Calu3 (cell line): ENCODE measurements at places on chromosomes 3 and 15.

DNA sequence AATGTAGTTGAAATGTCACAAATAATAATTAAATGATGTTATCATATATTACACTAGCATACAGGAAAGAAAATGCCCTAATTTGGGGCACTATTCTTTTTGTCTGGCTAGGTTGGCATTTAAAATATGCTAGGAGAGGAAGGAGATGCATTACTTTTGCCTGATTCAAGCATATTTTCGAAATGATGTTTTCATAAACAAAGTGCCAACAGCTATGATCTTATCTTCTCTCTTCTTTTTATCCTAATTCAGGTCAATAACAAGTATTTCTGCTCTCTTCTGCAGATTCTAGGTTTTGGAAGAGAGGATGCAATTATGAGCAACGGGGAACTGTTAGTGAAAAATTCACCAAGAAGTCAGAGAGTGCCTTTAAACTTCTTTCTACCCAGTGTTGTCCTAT is 55.8 kb upstream of the NR2F2 start:
- no peak for DNase-seq

- DNase-seq, result no peak
Measured at GRCh38 chr3:167691366-167691765, 37.6 kb upstream of the WDR49 start.

DNA sequence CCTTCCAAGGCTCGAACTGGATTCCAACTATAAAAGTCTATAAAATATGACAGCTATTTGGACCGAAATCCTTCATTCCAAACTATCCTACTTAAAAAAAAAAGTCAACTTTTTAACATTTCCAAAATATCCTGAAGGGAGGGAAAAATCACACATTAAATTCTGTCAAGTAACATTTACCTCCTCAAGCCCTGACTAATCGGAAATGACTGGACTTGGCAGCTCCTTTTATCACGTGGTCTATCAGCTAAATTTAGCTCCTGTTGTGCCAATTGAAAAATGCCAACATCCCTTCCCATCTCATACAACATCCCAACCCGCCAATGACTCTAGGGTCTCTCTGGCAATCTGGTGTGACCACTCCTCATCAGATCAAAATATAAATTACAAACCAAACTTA is 297.9 kb downstream of the FHIT start:
- DNase-seq, result no peak

GRCh38 chr3:178313716-178314115 is 222.5 kb upstream of the KCNMB2 start:
- no peak for DNase-seq

DNA sequence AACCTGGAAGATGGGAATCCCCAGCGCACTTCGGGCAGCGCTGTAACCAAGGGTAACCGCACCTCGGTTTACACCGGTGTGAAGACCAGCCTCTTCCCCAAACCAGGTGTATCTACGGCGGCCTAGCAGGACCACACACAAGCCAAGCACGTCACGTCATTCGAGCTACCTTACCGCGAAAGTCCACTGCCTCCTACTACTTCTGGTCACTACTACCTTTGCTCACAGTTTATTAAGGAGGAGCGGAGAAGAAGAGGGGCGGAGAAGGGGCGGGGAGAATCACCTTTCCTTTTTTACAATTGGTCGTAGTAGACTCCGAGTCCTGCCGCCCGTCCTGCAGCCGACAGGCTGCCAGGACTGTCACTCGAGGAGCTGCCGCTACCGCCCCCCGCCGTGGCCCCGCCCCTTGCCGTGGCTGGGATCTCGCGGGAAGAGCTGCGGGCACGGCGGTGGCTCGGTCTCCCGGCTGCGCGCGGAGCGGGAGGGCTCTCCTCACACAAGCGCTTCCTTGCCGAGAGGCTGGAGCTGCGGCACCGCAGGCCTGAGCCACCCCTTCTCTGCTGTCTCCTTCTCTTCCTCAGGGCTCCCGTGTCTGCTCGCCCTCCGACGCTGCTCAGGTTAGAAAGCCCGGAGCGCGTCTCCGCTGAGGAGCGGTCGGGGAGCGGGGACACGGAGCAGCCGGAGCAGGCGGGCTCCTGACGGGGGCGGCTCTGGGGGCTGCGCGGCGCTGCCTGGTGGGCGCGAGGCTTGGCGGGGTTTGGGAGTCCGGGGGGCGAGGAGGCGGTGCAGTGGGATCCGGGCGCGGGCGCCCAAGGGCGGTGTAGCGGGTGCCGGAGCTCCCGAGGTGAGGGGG is at the start of gene GLCE:
TSS of gene GLCE (plus strand) at position 495 of the 853 bp plus-strand sequence. CDS start 95,172 bp downstream, outside the sequence.
- peak; percentile 99 for DNase-seq

- no peak for DNase-seq
Measured at GRCh38 chr3:117499189-117499870, 789.8 kb downstream of the TUSC7 start.

GRCh38 chr3:185490241-185490640 is 8.6 kb downstream of the TMEM41A start:
- no peak for DNase-seq

DNA sequence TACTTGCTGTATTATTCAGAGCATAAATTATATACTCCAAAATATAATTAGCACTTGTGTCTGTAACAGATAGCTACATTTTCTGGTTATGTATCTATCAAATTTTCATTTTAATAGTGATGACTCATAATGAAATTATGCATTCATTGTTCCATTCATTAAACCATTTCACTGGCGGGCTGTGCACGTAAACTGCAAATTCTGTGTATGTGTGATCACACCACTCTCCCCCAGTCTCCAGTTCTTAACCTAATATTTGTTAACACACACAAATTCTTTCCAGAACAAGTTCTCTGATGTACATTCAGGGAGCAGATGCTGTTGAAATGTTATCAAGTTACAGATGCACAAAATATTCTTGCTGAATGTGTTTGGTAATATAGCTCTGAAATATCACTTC is 3.8 kb upstream of the KCNMB2 start:
- no peak for DNase-seq

DNA sequence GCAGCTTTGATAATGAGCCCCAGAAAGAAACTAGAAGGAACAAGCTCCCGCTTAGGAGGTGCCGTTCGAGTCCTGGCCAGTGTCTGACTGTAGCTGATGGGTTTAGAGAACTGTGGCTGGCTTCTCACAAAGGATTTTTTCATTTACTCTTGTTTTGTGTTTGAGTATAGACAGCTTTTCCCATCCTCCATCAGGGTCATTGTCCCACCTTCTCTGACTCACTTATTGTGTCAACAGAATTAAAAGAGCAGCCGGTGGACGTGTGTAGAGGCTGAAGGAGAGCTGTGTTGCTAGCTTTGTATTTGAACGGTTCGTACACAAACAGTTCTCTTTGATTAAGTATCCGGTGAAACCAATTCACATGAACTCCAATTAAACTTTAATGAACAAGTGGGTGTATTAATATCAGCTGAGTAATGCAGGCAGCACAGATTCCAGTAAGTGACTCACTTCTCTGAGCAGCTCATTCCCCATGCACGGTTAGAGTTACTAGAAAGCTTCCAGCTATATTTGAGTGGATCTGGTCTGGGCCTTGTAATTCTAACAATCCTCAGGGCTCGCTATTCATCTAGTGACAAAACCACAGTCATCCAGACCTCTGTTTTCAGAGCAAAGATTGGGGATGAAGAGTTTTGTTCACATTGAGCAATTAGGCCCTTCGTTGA is 141.0 kb downstream of the LPP start:
- DNase-seq, result peak; percentile 82

DNA sequence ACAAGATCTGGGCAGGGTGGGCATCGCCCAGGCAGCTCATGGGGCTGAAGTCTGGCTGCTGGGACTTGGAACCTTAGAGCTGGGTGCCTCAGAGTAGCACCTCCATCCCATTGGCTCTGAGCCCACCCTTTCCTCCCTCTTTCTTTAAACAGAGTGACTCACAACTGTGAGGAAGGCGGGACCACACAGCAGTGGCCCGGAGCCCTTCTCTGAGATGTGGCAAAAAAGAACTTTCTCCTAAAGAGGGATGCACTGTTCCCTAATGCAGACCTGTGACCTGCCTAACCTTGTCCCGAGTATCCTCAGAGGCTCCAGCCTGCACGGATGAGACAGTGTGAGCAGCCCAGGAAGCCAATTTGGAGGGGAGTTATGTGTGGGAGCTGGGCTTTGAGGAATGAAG is 23.6 kb downstream of the PRR20G start:
- DNase-seq, result peak; percentile 30

GRCh38 chr3:138748190-138748589 is 86.5 kb downstream of the PIK3CB start:
- DNase-seq, result no peak

DNA sequence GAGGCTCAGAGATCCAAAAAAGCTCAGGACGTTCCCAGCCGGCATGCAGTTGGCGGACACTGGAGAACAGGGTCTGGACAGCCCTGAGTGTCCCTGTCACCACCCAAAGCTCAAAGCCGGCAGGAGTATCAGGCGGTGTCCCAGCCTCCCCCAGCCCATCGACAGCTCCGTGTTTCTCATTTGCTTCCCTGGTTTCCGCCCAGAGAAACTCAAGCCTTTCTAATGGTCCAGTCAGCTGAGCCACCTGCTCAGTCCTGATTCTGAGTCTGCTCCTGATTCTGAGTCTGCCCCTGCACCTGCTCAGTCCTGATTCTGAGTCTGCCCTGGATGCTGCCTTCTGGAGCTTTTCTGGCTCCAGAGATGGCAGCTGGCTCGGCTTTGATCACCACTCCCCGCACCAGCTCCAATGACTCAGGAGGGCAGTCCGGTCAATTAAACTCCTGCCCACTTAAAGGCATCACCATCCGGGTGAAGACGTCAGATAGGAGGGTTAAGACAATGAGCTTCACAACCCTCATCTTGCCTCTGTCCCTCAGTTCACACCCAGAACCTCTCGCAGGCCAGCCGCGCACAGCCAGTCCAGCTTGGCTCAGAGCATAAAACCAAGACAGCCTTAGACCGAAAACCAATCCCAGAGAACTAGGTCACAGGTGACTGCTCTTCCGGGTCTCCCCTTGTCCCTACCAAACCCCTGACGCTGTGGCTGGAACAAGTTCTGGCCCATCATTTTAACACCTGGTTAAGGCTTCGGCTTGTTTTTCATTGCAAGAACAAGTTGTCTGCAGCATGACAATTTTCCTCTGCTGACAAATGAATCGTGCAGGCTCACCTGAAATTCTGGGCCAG is 6.8 kb downstream of the PCSK6 start:
- DNase-seq, result no peak

GRCh38 chr3:13492048-13492447 is 11.9 kb downstream of the HDAC11 start:
- DNase-seq, result no peak

DNA sequence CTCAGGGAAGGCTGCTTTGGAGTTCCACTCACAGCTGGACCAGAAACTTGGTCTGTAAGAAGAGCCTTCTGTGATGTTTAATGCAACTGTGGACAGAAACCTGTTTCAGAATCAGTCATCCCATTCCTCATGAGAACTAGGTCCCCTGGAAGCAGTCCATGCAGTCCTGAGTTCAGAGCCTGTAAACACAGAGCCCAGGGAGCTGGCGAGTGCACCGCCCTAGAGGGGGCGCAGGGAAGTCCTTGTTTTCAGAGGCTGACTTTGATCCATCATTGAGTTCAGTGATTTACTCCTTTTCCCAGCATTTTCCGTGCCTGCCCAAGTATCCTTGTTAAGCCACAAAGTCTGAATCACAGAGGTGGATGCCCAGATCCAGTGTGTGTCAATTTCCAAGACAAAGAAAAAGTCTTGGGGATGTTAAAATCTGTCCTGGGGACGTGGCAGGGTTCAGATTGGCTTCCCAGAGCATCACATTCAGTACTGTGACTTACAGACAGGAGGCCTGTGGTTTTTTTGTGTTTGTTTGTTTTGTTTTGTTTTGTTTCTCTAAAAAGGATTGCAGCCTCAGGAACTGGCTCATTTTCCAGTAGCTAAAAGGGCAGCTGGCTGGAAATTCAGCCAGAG is 9.8 kb upstream of the TXNRD3 start:
- peak; percentile 42 for DNase-seq

DNA sequence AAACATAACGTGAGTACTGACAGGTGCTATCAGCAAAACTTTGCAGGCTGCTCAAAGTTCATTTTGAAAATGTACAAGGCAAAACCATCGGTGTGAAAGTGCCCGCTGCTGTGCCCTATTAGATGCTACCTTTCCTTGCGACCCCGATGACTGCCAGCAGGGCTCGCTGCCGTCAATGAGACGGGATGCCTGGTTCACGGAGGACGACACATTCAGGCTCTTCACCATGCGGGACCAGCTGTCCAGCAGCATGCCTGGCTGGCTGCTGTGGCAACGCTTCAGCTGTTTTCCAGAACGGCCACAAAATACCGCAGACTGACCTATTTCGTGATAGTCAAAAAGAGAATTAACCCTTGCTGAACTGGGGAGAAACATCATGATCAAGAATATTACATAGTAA is 92.7 kb upstream of the OCA2 start:
- no peak for DNase-seq

DNA sequence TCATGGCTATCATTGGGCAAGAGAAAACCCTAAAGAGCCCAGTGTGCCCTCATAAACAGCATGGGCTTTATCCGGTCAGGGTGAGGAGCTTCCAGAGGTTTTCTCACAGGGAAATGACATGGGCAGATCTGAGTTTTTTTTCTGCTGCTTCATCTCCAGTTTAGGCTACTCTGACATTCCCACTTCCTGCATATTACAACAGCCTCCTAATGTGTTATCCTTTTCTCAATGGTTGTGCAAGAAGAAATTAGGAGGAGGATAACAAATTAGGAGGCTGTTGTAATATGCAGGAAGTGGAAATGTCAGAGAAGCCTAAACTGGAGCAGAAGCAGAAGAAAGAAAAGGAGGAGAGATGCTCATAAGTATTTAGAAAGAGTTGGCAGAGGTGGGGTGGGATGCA is 175.6 kb downstream of the MTHFS start:
- no peak for DNase-seq

DNA sequence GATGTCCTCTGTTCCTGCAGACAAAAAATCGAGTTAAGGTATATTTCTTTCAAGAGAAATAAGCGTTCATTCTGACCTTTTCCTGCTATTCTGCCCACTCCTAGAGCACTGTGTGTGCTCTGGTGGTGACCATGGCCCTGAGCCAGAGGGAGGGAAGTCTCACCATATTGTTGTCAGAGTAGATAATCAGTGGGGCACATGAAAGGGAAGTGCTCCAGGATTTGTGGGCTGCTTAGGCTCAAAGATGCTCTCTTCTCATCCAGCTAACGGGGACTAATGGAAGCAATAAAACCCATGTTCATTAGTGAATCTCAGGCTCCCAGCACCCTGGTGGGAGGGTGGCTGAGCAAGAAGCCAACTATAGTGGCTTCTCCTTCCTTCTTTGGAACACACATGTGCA is 70.7 kb upstream of the EOMES start:
- DNase-seq, result no peak

DNA sequence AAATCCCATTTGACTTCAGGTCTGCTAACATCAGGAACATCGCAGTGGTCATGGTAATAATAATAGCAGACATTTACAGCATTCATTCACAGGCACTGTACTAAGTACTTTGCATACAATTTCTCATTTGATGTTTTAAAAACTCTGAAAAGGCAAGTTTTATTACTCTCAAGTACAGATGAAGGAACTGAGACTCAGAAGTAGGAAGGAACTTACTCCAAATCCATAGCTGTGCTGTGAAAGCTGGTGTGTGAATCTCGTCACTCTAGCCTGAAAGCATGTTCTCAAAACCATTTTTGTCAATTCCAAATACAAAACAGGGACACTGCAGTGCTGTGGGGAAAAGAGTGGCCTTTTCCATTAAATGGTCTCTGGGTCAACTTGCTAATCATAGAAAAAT is 179.9 kb downstream of the FAM43A start:
- no peak for DNase-seq
